ENCODE measurements at places on chromosomes 5 and 9. TPM values are rescaled to one million over a fixed set of nuclear protein-coding genes. Genes with fewer than 3 reads are reported as not detected.

DNA sequence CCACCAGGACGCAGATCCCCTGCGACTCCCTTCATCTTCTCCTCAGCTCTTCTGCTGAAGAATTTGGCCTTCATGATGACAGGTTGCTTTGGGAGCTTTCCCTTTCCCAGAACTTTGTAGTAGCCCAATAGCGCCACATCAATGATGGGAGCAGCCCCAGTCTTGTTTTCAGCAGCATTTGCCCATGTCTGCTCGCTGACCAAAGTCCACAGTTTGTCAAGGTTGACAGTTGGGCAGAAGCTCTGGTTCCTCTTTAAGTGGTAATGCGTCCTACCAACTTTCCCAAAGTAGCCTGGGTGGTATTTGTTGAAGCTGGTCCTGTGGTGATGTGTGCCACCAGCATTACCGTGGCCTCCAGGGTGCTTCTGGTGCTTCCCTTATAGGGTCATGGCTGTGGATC, 62.2 kb downstream of the GCNT4 start:
- no peaks in the 10 kb centered on the region for H3K36me3 ChIP-seq
- no peak overlapping the region for H3K4me3 ChIP-seq
- DNase-seq, result no peak
- H3K4me1 ChIP-seq, result no peaks in the 10 kb centered on the region

DNA sequence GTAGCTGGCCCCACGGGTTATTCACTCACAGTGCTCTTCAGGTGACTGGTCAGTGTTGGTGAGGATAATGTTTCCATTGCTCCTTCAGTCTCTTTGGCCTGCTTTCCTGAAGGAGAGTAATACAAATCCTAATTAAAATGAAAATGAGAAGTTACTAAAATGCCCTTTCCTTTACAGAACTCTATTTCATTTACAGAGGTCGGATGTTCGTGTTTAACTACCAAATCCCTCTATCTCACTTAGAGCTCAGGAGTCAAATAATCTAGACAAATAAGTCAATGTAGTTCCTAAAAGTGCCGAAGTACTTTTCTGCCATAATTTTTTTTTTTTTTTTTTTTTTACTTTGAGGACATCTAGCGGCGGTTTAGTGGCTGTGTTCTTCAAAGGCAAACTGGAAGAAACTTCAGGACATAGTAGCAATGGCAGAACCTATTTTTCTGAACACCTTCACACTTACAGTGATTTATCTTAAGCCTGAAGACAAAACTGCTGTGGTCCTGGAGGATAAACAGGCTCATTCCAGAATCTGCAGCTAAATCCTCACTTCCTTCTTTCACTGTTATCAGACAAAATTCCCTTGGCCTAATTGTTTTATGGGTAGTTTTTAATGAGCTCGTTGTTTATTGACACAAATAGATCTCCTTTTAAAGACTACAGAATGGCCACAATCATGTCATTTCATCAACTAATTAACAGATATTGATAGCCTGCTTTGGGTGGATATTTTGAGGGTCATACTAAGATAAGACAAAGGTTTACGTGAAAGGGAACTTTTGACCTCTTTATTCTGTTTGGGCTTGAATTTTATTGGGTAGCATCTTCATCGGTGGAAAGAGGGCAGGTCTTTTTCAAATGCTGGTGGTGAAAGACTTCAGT, 207.6 kb upstream of the DMRTA1 start:
- H3K27me3 ChIP-seq, result no peaks in the 10 kb centered on the region
- H3K27ac ChIP-seq, result no peak overlapping the region
- H3K4me3 ChIP-seq, result no peak overlapping the region
- H3K36me3 ChIP-seq, result no peaks in the 10 kb centered on the region

ZNF608 gene
- not detected for total RNA-seq

SLC22A4 gene
- total RNA-seq, result not detected

HSPA5 gene
- 154 TPM for total RNA-seq

GRCh38 chr5:78424665-78425064, 64.2 kb downstream of the SCAMP1 start:
- H3K4me1 ChIP-seq, result no peaks in the 10 kb centered on the region
- H3K27me3 ChIP-seq, result no peaks in the 10 kb centered on the region
- no peak overlapping the region for H3K4me3 ChIP-seq
- H3K36me3 ChIP-seq, result peaks cover 7% of the 10 kb centered on the region
- DNase-seq, result no peak

DNA sequence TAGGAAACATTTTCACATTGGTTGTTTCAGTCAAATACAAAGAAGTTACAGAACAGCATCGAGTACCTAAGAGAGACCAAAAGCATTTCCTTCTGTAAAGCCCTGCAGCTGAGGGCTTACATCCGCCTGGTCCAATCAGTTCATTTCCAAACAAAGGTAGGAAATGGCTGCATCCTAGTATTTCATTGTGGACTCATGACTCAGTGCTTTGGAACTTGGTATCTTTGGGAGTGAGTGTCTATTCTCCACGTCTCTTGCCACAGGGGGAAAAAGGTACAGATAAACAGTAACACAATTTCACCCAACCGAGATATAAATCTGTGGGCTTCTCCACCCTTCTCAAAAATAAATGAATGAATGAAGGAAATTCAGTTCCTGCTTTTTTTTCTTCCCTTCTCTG, 75.4 kb downstream of the NFIB start:
- H3K27ac ChIP-seq, result no peak overlapping the region
- no peaks in the 10 kb centered on the region for H3K36me3 ChIP-seq
- no peak overlapping the region for H3K4me3 ChIP-seq

DNA sequence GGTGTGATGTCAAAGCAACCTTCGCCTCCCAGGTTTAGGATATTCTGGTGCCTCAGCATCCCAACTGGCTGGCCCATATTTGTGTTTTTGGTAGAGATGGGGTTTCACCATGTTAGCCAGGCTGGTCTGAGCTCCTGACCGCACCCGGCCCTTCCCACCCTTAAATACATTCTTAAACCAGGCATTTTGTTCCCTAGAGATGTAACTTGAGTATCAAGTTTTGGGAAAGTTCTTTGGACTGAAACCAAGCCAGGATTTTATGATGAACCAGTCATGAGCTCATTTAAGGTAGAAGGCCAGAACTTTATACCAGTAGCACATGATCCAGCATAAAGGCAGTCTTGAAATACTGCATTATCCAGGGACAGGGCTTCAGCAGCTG, 3.5 kb downstream of the RPL7A start:
- no peak overlapping the region for H3K27ac ChIP-seq
- H3K36me3 ChIP-seq, result peaks cover 43% of the 10 kb centered on the region
- no peaks in the 10 kb centered on the region for H3K27me3 ChIP-seq
- DNase-seq, result no peak
- no peak overlapping the region for H3K4me3 ChIP-seq

SHISAL2B gene
- total RNA-seq, result not detected

ACOT12 gene
- not detected for total RNA-seq

- H3K27ac ChIP-seq, result no peak overlapping the region
- no peaks in the 10 kb centered on the region for H3K4me1 ChIP-seq
- no peak for DNase-seq
- no peaks in the 10 kb centered on the region for H3K27me3 ChIP-seq
Measured at GRCh38 chr9:23322392-23322791, 503.6 kb downstream of the ELAVL2 start.

SOHLH1 gene
- total RNA-seq, result not detected
